ENCODE measurements at places on chromosomes 1 and 21.

GRCh38 chr1:160162931-160163330 is 11.5 kb downstream of the ATP1A4 start:
- DNase-seq, result no peak

DNA sequence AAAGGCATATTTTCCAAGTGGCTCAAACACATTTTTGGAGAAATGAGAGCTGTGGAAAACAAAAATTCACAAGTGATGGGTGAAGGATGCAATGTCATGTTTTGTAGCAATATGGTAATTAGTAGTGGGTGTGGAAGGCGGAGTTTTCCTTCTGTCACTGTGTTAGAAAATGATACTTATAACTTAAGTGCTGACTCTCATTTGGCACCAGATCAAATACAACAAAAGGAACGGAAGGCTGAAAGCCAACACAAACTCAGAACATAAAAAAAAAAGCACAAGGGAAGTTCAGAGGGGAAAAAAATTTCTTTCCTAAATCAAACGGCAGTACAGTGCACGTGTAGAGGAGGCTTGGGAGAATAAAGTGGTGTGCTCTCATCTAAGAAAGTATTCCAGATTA is at the start of gene TNFSF18:
TNFSF18 (minus strand) TSS at position 77 of the 400 bp plus-strand sequence; CDS start at position 32, 45 bp downstream.
- peak; percentile 14 for DNase-seq

- DNase-seq, result no peak
Measured at GRCh38 chr1:38858833-38859560, 575 bp downstream of the RRAGC start.

DNA sequence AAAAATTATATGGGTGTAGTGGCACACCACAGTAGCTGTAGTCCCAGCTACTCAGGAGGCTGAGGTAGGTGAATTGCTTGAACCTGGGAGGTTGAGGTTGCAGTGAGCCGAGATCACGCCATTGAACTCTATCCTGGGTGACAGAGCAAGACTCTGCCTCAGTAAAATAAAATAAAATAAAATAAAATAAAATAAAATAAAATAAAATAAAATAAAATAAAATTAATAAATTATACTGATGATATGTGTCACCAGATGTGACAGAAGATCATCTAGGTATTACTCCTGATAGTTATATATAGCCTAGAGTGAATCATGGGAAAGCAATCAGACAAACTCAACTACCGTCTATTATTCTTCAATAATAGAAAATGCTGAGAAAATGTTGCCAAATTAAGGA is 972.5 kb downstream of the MRPL39 start:
- no peak for DNase-seq

DNA sequence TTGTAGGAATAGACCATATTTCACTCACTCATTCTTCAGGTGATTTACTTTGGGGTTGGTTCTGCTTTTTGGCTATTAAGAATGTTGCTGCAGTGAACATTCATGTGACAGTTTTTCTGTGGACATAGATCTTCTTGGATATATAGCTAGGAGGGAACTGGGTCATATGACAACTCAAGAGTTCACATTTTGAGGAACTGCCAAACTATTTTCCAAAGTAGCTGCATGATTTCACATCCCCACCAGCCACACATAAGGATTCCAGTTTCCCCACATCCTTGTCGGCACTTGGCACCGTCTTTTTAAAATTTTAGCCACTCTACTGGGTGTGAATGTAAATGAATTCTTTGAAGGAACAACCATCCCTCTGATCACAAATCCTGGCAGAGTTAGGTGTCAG is 126.0 kb downstream of the PRDM2 start:
- no peak for DNase-seq

DNA sequence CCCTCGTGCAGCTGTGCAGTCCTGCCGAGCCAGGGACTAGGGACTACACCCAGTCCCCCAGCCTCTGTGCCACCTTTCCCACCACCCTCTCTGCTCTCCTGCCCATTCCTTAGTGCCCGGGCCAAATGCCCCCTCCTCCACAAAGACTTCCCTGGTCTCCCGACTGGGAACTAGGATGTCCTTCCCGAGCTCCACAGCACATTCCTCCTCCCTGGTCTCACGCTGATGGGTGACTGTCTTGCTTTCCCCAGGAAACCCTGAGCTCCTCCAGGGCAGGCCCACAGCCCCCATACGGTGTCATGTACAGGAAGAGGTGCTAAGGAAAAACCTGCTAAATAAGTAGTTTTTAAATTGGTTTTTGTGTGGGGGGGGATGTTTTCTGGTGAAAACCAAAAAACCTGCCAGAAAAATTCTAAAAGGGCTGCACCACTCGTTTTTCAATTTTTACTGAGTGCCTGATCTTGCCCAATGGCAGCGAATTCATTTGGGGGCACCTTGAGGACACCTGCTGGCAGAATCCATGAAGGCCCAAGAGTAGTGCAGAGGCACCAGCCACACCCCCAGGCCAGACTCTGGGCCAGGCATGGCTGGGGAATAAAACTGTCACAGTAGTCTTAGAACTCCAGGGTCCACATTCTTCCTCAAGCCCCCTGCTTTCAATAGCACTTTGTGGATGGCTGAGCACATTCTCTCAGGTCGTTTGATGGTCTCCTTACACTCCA is 50.4 kb downstream of the GLIS1 start:
- DNase-seq, result no peak

GRCh38 chr21:27425172-27425571 is 458.3 kb upstream of the ADAMTS5 start:
- DNase-seq, result no peak

- no peak for DNase-seq
Measured at GRCh38 chr1:51622455-51622913, 5.6 kb downstream of the OSBPL9 start.

GRCh38 chr1:183517401-183517800 is 45.1 kb downstream of the SMG7 start:
- no peak for DNase-seq

GRCh38 chr1:155392898-155393411 is 72.3 kb downstream of the RUSC1 start:
- no peak for DNase-seq

DNA sequence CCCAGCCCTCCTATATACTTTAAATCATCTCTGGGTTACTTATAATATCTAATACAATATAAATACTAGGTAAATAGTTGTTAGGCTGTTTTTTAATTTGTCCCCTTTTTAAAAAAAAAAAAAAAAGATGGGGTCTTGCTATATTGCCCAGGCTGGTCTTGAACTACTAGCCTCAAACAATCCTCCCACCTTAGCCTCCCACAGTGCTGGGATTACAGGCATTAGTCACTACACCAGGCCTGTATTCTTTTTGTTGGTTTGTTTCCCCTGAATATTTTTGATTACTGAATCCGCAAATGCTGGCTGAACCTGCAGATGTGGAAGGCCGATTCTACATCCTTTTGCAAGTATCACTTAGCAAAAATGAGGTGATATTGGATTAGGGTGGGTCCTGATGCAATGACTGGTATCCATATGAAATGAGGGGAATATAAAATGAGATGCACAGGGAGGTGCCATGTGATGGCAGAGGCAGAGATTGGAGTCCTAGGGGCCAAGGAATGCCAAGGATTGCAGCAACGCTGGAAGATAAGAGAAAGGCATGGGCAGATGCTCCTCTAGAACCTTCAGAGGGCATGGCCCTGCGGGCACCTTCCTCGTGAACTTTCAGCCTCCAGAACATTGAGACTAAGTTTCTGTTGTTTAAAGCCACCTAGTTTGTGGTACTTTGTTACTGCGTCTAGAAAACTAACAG is 58.8 kb downstream of the SSBP3 start:
- no peak for DNase-seq

GRCh38 chr1:47991673-47992072 is 5.5 kb downstream of the TRABD2B start:
- no peak for DNase-seq

- DNase-seq, result no peak
Measured at GRCh38 chr1:170711682-170712081, 47.8 kb downstream of the PRRX1 start.

- DNase-seq, result peak; percentile 20
Measured at GRCh38 chr21:46067505-46068201, 30.3 kb upstream of the COL6A2 start.

- DNase-seq, result no peak
Measured at GRCh38 chr1:93296555-93297154, 49.1 kb upstream of the DR1 start.

- DNase-seq, result no peak
Measured at GRCh38 chr1:21919520-21919919, 17.6 kb downstream of the HSPG2 start.

- DNase-seq, result no peak
Measured at GRCh38 chr1:235595079-235595478, 54.5 kb downstream of the GNG4 start.

- no peak for DNase-seq
Measured at GRCh38 chr1:224329484-224329841, 509 bp downstream of the NVL start.

DNA sequence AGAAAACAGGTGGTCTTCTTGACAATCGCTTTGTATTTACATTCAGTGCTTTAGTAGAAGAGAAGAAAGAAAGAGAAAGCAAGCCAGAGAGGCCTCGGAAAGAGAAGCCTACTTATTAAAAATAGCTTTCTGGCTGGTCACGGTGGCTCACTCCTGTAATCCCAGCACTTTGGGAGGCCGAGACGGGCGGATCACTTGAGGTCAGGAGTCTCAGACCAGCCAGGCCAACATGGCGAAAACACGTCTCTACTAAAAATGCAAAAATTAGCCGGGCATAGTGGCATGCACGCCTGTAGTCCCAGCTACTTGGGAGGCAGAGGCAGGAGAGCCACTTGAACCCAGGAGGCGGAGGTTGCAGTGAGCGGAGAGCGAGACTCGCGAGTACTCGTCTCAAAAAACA is 1.8 kb upstream of the SLC19A2 start:
- DNase-seq, result no peak

DNA sequence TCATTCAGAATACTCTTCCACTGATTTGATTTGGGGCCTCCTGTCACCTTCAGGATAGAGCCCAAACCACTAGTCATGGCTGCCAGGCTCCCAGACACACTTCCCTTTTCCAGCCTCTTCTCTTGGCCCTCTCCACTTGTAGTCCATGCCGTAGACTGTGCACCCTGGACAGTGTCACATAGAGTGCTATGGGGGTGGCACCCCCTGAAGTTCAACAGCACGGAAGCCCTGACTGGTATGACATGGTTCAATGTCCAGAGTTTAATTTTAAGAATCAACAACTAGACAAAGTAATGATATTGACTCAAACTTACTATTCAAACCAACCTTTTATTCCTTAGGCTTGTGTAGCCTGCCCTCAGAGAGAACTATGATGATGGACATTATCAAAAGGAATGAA is 22.3 kb downstream of the FMO2 start:
- DNase-seq, result no peak

DNA sequence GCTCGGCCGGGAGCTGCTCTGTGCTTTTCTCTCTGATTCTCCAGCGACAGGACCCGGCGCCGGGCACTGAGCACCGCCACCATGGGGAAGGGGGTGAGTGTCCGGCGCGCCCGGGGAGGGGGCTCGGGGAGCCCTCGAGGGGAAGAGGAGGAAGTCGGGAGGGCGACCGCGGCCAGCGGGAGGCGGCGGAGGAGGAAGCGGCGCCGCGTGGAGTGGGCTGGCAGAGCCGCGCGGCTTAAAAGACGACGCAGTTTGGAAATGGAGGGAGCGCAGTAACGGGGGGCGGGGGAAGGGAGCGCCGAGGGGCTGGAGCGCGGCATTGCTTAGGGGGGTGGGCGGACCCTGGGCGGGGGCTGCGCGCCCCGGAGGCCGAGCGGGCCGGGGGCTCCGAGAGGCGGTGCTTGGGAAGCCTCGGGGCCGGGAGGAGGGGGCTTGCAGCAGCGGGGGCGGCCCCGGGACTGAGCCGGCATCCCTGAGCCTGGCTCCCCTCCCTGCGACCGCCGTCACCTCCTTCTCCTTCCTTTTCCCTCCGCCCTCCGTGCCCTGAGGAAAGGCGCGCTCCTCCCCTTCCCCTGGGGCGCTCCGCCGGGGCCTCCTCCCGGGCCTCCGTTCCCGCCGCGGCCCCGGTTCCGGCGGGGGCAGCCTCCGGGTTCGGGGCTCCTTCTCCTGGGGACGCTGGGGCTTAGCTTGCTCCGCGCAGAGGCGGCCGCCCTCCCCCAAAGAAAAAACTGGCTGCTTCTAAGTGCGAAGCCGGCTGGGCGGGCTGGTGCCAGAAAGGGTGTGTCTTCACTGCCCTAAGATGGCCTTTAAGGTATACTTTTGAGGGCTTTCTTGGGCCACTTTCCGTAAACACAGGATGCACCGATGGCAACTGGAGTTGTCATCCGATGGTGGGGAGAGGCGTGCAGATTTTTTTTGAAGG is 648 bp downstream of the ATP1A1 start:
- peak; percentile 79 for DNase-seq

- no peak for DNase-seq
Measured at GRCh38 chr1:54866801-54867716, 19.9 kb downstream of the DHCR24 start.

- no peak for DNase-seq
Measured at GRCh38 chr1:206895837-206896242, 1.4 kb upstream of the IL24 start.

GRCh38 chr21:32957545-32957944 is 68.2 kb upstream of the OLIG2 start:
- DNase-seq, result no peak

- DNase-seq, result no peak
Measured at GRCh38 chr1:245871915-245872314, 635.2 kb downstream of the SMYD3 start.

GRCh38 chr1:53367503-53368313 is 39.8 kb upstream of the LRP8 start:
- no peak for DNase-seq

- no peak for DNase-seq
Measured at GRCh38 chr1:201212461-201213055, 21.9 kb downstream of the IGFN1 start.

- DNase-seq, result no peak
Measured at GRCh38 chr1:187038784-187039183, 210.0 kb downstream of the PLA2G4A start.
